ENCODE measurements at places on chromosomes 4 and X.

DNA sequence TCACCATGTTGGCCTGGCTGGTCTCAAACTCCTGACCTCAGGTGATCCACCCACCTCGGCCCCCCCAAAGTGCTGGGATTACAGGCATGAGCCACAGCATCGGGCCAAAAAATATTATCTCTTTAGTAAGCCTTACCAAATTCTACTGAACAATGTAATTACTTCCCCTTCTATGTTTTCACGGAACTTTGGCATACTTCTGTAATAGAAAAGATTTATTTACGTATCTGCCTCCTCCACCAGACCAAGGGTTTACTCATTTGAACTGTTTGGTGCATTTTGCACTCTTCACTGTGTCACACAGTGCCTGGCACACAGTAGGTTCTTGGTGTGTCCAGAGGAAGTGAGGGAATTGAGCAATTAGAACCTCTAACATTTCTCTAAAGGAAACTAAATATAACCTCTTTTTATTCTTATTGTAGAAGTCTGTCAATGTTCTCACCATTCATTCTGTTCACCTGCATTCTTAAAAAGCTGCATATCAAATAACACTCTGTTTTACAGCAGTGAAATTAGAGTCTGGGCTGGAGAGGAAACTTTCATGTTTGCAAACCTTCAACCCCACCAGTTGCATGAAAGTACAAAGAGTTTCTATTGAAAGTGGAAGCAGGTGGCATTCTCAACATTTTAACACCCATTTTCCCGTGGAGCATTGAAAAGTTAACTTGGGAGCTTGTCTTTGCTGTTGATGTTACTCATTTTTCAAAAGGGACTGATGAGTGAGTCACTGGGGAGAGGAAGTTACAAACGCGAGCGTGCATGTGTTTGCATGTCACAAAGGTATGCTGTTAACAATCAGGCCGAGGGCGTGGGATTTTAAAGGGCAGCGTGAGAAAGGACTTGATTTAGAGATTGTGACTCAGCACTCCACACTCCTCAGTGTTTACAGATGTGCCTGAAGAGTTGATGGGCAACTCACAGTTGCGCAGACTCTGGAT is 314.1 kb downstream of the STK32B start:
- DNase-seq, result no peak

GRCh38 chr4:7358100-7358735 is 76.5 kb downstream of the PSAPL1 start:
- no peak for DNase-seq

DNA sequence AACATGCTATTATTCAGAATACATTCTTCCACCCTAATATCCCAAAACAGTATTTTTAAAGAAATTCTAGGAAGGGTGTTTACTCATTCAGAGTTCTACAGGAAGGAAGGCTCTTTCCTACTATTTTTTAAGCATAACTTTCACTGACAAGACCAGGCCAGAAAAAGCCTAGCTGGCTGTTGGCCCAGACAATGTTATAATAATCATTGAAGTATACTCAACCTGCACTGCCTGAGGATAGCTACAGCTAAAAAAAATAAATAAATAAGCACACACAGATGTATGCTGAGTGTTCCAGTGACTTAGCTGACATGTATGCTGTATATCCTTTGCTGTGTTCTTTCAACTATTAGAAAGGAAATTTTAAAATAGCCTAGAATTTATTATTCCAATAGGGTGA is 145.8 kb upstream of the SPRY1 start:
- DNase-seq, result no peak

- no peak for DNase-seq
Observed at GRCh38 chrX:131216828-131217227, 72.3 kb downstream of the IGSF1 start.

GRCh38 chr4:94558392-94558904 is 106.7 kb downstream of the PDLIM5 start:
- no peak for DNase-seq

GRCh38 chr4:98610431-98610830 is 48.0 kb downstream of the TSPAN5 start:
- no peak for DNase-seq

DNA sequence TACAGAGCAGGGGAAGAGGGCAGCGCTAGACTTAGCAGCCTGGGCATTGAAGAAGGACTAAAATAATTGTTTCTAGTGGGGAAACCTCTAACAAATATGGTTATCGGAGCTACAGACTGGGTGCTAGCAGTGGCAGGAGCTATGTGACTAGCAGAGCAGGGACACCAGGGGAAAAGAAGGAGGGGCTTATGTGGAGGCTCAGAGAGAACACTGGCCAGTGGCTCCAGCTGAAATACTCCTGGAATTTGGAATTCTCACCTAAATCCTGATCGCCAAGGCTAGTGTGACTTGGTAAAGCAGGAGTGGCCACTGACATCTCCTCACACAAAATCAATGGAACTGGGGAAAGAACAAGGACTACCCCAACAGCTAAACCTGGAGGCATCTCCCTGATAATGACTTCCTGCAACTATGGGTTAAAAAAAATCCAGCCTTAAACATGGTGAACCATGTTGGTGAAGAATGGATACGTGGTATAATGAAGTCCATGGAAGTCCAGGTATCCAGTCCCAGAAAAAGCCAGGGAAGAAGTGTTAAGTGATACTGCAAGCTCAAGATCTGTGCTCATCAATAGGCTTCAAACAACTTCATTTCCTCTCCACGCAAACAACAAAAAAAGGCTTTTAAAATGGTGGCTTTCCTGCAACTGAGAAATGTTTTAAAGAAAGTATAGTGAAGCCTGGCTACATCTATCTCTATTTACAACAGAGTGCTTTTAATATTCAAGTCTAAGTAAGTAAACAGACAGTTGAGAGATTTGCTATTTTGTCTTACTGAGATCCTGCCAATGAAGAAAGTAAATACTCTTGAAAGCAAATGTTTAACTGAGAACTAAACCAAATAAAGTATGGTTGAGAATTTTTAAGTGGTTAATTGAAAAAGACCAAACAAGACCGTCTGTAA is 1.8 kb downstream of the TAPT1 start:
- no peak for DNase-seq

GRCh38 chrX:2320580-2321327 is 180.0 kb downstream of the DHRSX start:
- DNase-seq, result no peak

GRCh38 chrX:153645151-153645550 is 1.9 kb upstream of the DUSP9 start:
- no peak for DNase-seq

Data from CD4-positive, alpha-beta T cell treated with Interleukin-6 at 100 ng/mL for 8 hours (primary cell).